Kidney (tissue), 22 donors: ENCODE measurements at places on chromosomes 5 and 9. TPM values are rescaled to one million over a fixed set of nuclear protein-coding genes. Genes with fewer than 3 reads are reported as not detected.

- H3K4me3 ChIP-seq = no peak overlapping the region
- no peaks in the 10 kb centered on the region for H3K4me1 ChIP-seq
- H3K27ac ChIP-seq = no peak overlapping the region
Measured at GRCh38 chr5:112248623-112249022, 170.5 kb downstream of the EPB41L4A start.

- H3K4me1 ChIP-seq = no peaks in the 10 kb centered on the region
- no peaks in the 10 kb centered on the region for H3K27me3 ChIP-seq
- H3K27ac ChIP-seq = no peak overlapping the region
Measured at GRCh38 chr5:40871177-40871576, 30.0 kb downstream of the CARD6 start.

GRCh38 chr5:11814373-11814772 lies 89.9 kb downstream of the CTNND2 start:
- no peak for DNase-seq
- H3K36me3 ChIP-seq = no peaks in the 10 kb centered on the region
- no peaks in the 10 kb centered on the region for H3K27me3 ChIP-seq
- no peak overlapping the region for H3K27ac ChIP-seq
- no peaks in the 10 kb centered on the region for H3K4me1 ChIP-seq

GRCh38 chr5:135135530-135136226 lies 101.7 kb upstream of the PITX1 start:
- no peak overlapping the region for H3K4me3 ChIP-seq
- DNase-seq = no peak

DNA sequence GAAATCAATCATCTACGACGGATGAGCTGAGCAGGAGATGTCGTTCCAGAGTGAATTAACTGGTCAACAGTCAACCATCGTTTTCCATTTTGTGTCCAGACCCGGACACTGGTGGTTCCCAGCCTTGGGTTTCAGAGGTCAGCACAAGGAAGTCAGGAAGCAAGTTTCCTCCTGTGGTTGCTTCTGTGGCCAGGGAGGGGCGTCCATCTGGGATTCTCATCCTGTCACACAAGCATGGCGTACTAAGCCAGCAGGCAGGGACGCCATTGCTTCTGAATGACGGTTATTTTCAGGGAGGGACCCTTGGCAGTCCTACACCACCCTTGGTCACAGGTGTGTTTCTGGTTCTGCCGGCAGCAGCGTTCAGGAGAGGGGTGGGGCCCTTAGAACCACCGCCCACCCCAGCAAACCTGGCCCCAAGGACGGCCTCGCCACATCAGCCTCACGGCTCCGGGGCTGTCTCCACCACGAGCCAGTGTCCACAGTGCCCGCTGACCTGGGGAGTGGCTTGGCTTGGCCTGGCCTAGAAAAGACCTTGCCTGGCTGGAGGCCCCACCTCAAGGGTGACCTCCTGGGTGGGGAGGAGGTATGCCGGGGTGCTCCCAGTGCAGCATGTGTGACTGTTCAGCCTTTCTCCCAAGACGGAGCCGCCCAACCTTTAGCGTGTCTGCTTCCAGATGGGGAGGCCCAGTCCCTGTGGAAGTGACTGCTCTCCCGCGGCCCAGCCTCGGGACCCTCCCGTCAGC lies 25.2 kb downstream of the NDUFS6 start:
- no peak overlapping the region for H3K27ac ChIP-seq

- H3K4me3 ChIP-seq = no peak overlapping the region
- H3K4me1 ChIP-seq = no peaks in the 10 kb centered on the region
- DNase-seq = no peak
- no peaks in the 10 kb centered on the region for H3K27me3 ChIP-seq
Measured at GRCh38 chr5:179185941-179186411, 125.8 kb downstream of the ZNF354C start.

- H3K27ac ChIP-seq = no peak overlapping the region
- no peak overlapping the region for H3K4me3 ChIP-seq
- H3K27me3 ChIP-seq = no peaks in the 10 kb centered on the region
- H3K36me3 ChIP-seq = no peaks in the 10 kb centered on the region
Measured at GRCh38 chr5:68305223-68305870, 89.8 kb downstream of the PIK3R1 start.

- no peaks in the 10 kb centered on the region for H3K36me3 ChIP-seq
- no peak overlapping the region for H3K4me3 ChIP-seq
- H3K27me3 ChIP-seq = no peaks in the 10 kb centered on the region
- H3K4me1 ChIP-seq = no peaks in the 10 kb centered on the region
- DNase-seq = no peak
Measured at GRCh38 chr9:134534661-134535080, 106.9 kb upstream of the COL5A1 start.

DNA sequence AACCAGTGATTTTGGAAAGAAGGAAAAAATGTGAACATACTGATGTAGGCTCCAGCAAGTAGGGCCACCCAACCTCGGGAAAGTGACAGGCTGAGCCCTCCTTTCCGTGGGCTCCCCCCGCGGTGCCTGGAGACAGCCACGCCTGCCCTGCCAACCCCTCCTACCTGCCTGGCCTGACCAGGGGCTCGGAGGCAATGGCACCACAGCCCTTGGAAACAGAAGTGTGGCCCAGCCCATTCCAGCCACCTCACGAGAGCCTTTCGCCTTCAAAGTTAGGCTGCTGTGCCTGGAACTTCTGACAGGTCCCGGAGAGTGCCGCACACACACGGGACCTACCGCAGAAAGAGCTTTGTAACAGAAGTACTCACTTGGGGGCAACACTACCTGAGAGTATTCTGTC lies 49.5 kb upstream of the LRRC14B start:
- H3K27ac ChIP-seq = no peak overlapping the region
- no peak overlapping the region for H3K4me3 ChIP-seq
- no peaks in the 10 kb centered on the region for H3K36me3 ChIP-seq
- H3K4me1 ChIP-seq = no peaks in the 10 kb centered on the region
- no peaks in the 10 kb centered on the region for H3K27me3 ChIP-seq
- DNase-seq = no peak

- H3K36me3 ChIP-seq = no peaks in the 10 kb centered on the region
- no peaks in the 10 kb centered on the region for H3K27me3 ChIP-seq
- no peak for DNase-seq
- no peaks in the 10 kb centered on the region for H3K4me1 ChIP-seq
- no peak overlapping the region for H3K4me3 ChIP-seq
Measured at GRCh38 chr5:6436715-6437331, 11.8 kb upstream of the UBE2QL1 start.

DNA sequence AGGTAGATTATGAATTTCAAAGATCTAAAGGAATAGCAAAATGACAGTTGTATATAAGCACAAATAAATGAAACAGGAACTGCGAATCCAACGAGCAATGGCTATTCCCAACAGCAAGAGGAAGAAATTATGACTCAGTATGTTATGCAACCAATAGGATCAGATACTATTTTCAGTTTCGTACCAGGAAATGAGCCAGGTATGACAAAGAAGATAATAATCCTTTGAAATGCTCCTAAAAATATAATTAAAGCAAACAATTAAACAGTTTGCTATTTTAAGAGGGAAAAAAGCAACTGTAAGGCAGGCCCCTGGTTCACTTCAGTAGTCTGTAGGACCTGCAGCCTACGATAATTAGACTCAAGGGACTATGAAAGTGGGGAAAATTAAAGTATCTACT lies 58.9 kb downstream of the AUH start:
- H3K4me1 ChIP-seq = no peaks in the 10 kb centered on the region
- H3K36me3 ChIP-seq = no peaks in the 10 kb centered on the region
- no peak overlapping the region for H3K4me3 ChIP-seq
- H3K27ac ChIP-seq = no peak overlapping the region
- no peaks in the 10 kb centered on the region for H3K27me3 ChIP-seq

DNA sequence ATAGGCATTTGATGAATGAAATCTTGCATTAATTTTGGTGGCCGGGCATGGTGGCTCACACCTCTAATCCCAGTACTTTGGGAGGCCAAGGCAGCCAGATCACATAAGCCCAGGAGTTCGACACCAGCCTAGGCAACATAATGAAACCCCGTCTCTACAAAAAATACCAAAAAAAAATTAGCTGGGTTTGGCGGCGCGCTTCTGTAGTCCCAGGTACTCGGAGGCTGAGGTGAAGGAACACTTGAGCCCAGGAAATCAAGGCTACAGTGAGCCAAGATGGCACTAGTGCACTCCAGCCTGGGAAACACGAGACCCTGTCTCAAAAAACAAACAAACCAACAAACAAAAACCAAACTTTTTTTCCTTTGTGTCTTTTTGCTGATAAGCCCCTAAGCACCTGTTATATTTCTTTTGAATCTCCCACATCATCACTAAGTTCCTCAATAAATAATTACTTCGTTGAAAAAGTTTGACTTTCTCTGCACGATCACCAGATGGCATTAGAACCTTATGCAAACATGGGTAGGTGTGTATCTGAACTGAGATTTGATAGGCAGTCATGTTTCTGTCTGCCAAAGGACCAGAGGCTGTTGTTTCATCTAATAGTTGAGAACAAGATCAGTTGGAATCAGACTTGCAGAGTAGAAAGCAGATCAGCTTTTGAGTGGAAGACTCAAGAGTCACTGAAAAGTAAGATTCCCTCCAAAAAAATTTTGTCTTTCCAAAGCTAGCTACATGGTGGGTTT lies 5.5 kb upstream of the MATR3 start:
- no peak overlapping the region for H3K4me3 ChIP-seq
- no peak overlapping the region for H3K27ac ChIP-seq
- no peak for DNase-seq
- peaks cover 9% of the 10 kb centered on the region for H3K36me3 ChIP-seq
- no peaks in the 10 kb centered on the region for H3K4me1 ChIP-seq

DNA sequence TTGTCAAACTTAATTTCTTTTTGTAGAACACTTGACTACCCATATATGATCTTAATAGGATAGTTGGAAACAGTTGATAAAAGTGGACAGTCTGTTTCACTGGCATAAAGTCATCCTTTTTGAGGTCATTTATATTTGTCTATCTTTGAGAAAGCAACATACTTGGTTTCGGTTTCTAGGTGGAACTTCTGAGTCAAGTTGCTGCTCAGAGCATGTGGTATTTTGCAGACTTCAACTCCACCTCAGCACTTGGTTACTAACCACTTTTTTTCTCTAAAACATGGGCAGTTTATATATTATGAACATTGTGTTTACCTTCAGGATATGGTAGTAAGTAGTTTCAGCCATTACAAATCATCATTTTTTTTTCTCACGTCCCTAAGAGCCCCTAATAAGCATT lies 1749.0 kb upstream of the C9orf72 start:
- H3K4me3 ChIP-seq = no peak overlapping the region
- DNase-seq = no peak
- H3K27ac ChIP-seq = no peak overlapping the region
- H3K4me1 ChIP-seq = no peaks in the 10 kb centered on the region

- DNase-seq = no peak
- no peak overlapping the region for H3K27ac ChIP-seq
- no peaks in the 10 kb centered on the region for H3K36me3 ChIP-seq
Measured at GRCh38 chr5:159171274-159171673, 38.1 kb downstream of the RNF145 start.

DNA sequence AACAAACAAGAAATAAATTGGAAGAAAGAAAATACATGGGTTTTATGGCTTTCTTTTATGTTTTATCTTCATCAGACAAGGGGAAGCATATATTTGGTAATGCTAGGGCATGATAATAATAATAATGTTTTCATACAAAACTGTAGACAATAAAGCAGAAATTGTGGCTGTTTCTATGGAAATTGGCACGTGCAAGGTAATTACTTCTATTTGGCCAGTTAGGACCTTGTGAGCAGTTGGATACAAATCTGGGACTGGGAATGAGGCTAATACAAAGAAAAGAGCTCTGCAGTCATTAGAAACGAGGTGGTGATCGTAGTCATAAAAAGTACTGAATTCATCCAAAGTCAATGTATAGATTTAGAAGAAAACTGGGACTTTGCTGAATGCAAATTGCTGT lies 233.6 kb downstream of the EFNA5 start:
- peaks cover 5% of the 10 kb centered on the region for H3K4me1 ChIP-seq
- no peak for DNase-seq
- no peak overlapping the region for H3K27ac ChIP-seq
- H3K36me3 ChIP-seq = no peaks in the 10 kb centered on the region

PCDHGA3 gene
- 4.0 TPM for total RNA-seq

PRKAA1 gene
- 104 TPM for total RNA-seq

ECPAS gene
- 83.7 TPM for total RNA-seq

HEMGN gene
- 0.16 TPM for total RNA-seq

TNC gene
- 254 TPM for total RNA-seq

ANKRD55 gene
- total RNA-seq = 1.2 TPM

SSBP2 gene
- 57.1 TPM for total RNA-seq

C9orf153 gene
- not detected for total RNA-seq

HSD17B4 gene
- total RNA-seq = 202 TPM

TXNDC8 gene
- not detected for total RNA-seq

SAXO1 gene
- total RNA-seq = 0.35 TPM
